Fibroblast of upper back skin (primary cell): ENCODE measurements at places on chromosomes 4 and X.
A peak's percentile ranks its signal among the peaks of the same experiment; 100 is the strongest.

DNA sequence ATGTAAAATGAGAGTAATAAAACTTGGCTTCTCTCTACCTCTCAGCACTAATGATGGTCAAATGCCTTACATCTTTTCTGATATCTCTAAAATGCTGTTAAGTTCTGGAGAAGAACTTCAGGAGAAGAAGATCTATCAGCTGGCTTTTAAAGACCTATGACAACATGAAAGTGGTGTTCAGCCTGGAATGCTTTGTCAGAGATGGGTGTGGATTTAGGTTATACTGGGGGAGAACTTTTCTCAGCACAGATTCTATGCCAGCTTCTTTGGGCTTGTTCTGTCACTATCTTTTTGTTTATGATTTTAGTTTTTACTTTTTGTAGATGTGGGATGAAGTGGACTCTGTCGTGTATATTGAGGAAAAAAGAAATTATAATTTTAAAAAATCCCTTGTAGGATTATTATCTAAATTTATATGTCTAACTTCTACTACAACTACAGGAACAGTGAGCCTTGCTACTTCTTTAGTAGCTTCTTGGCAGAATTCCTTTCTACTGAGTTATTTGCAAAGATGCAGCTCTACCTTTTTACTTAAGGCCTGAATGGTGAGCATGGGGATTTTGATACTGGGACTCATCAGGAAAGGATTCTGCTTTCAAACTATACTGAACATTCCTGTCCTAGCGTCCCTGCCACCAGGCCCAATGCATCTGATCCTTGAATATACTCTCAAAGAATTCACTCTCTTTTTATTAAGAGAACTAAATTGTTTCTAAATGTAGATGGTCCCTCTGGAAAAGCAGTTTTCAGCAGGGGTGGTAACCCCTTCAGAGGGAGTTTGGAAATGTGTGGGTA, 19.6 kb downstream of the CYP2U1 start:
- peak; percentile 22 for DNase-seq

- no peak for DNase-seq
These were observed 101.3 kb downstream of the EIF4E start for GRCh38 chr4:98827661-98828060.

GRCh38 chr4:38145741-38146140, 185.5 kb downstream of the PTTG2 start:
- no peak for DNase-seq

GRCh38 chr4:159487284-159487747, 384.4 kb downstream of the RAPGEF2 start:
- DNase-seq: peak; percentile 84

DNA sequence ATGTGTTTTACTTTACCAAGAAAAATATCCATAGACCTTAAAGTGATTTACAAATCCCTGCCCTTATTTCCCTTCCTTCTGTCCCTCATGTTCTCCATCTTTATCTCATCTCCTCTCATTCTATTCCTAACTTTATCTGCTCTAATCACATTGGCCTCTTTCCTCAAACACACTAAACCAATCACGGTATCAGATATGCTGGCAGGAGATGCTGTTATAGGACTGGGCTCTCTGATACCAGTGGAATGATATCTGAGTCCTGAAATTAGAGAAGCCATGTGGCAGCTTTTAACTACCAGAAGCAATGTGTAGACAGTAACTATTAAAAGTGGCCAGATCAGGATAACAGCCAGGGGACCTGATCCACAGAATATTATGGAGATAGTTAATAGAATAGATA, 49.9 kb upstream of the GIMD1 start:
- no peak for DNase-seq

DNA sequence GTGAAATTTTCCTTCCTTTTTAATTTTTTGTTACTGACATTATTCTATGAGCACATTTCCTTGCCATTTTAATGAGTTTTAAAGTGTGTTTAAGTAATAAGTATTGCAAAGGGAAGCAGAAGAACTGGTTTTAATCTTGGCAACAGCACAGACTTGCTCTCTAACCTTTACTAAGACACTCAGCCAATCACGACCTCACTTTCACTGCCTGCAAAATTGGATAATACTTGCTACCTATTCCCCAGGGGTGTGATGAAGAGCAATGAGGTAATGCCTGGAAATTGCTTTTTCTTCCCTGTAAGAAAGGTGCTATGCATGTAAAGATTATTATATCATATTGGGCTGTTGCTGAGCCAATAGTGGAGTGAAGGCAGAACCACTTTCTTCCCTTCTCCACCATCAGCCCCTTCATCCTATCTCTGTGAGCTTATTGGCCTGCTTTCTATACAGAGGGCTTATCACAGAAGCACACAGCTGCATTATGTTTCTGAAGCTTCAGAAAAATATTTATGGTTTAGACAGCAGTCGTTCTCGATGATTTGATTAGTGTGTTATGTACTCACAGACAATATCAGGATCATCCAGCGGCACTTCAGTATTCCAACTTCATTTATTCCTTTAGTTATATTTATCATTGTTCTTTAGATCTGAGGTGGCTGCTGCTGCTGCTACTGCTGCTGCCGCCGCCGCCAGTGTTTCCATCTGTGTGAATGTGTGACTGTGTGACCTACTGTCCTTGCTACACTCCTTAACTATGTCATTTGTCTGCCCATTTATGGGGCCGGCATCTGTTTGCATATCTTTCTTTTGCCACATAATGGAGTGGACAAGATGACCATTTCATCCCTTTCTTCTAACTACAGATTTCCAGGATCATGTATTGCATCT, 255.1 kb downstream of the C4orf33 start:
- DNase-seq: peak; percentile 5

- no peak for DNase-seq
These were observed 390.7 kb upstream of the EMCN start for GRCh38 chr4:100908540-100908939.

DNA sequence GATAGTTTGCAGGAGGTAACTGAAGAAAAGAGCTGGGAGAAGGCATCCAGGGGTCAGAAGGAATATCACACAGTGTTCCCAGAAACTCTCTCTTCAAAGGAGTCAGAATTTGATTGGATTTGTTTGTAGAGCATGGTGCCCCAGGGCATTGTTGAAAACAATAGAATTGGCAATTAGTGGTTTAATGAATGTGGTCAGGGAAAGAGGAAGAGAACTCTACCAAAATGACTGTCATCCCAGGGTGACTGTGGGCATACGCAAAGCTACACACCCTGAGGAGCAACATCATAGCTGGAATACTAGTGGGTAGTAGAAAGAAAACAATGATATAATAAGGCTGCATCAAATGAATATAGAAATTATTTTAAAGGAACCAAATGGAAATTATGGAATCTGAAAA, 21.5 kb downstream of the TNIP2 start:
- DNase-seq: no peak

GRCh38 chr4:26854701-26855100, 5.9 kb upstream of the STIM2 start:
- no peak for DNase-seq

GRCh38 chr4:21476757-21477156, 471.8 kb downstream of the KCNIP4 start:
- no peak for DNase-seq

DNA sequence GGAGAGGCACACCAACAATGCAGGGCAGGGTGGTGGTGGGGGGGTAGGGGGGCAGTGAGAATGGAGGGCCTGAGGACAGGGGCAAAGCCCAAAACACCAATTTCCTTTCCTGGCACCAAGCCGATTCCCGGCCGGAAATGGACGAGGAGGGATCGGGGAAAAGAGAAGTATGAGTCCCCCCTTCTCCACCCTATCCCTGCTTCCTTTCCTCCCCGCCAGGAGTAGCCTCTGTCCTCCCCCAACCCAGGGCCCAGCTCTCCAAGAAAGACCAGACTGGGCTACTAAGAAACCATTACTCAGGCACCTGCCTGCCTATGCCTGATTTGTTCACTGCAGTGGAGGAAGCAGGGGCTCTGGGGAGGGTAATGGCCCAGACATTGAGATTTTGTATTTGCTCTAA, 402 bp downstream of the CCDC120 start:
- DNase-seq: no peak

- DNase-seq: no peak
These were observed 41.3 kb upstream of the CRMP1 start for GRCh38 chr4:5933996-5934831.

DNA sequence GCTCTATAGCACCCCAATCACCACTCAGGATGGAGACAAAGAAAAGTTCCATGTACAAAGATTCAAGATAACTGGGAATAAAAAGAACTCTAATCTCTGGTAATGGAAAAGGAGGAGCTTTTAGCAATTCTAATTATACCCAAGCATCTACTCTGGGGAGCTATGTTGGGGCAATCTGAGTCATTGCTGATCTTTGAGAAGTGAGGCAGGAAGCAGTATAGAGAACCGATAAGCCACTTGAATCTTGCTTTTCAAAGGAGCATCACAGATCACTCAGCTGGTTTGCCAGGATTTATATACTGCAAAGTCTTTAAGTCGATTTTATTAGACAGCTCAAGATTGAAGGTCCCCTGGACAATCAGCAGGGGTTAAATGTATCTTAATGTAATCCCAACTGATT, 220.0 kb downstream of the ENOX2 start:
- DNase-seq: no peak

GRCh38 chr4:42018451-42018850, 28.1 kb downstream of the SLC30A9 start:
- no peak for DNase-seq

DNA sequence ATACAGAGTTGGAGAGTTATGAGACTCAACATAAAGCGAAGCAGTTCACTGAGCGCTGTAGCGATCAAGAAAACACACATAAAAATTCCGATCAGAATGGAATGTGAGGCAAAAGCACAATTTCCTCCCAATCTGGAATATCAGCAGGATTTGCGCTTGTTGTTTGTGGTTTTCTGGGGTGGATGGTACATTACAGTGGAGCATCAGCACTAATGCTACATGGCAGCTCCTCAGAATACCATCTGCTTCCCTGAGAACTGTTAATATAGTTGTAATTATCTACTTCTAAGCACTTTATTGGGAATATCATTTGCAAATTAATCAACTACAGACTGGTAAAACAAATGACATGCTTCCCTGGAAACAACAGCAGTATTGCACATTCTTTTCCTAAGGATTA, 324.1 kb upstream of the PPARGC1A start:
- DNase-seq: no peak

DNA sequence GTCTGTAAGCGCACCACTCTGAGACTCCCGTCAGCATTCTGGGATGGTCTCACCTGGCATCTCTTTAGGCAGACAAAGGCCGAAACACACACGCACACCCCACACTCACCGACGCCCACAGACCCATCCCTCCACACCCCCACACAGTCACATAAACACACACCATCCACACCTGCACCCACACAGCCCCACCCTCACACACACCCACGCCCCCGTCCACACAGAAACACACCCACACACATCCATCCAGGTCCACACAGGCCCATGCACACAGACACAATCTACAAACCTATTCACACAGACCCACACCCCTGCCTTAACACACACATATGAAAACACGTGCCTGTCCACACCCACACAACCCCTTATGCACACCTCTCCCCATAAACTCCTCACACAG, 9.2 kb upstream of the HMX1 start:
- DNase-seq: no peak

- DNase-seq: no peak
These were observed 59.4 kb downstream of the TSC22D3 start for GRCh38 chrX:107716118-107716684.

DNA sequence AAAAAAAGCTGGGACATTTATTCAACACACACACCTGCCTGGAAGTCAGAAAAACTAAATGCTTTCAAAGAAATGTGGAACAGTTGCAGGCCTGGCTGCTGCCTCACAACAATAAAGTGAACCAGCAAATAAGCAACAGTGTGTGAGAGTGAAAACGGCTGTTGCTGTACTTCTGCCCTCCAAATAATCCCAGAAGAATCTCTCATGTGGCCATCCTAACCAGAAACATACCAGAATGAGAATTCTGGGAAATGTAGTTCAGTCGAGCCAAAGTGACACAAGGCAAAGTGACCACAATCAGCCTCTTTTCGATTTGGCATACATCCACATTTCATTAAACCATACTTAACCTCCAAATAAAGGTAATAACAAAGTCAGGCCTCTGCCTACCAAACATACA, 204.5 kb downstream of the SLC7A11 start:
- peak; percentile 69 for DNase-seq

- no peak for DNase-seq
These were observed 1.2 kb downstream of the H2BW2 start for GRCh38 chrX:104041003-104041402.

- no peak for DNase-seq
These were observed 25.2 kb downstream of the YTHDC1 start for GRCh38 chr4:68324519-68325262.

- no peak for DNase-seq
These were observed 210.8 kb downstream of the MGST2 start for GRCh38 chr4:139876337-139876941.

DNA sequence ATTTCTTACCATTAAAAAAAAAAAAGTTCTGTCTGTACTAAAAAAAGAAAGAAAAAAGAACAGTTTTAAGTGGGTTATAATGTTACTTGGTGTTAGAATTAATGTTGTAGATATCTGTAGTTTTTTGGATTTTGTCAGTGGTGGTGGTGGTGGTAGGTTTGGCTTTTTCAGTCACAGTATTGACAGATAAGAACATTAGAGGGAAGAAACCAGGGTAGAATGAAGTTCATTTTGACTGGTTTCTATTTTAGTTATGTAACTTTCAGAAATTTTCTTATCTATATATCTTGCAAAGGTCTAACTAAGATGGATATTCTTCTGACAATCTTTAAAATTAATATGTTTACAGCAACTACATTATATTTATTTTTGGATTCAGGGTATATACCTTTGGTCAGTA, 105.4 kb downstream of the FBXW7 start:
- no peak for DNase-seq

GRCh38 chr4:177182166-177182565, 127.5 kb upstream of the NEIL3 start:
- peak; percentile 82 for DNase-seq

- DNase-seq: no peak
These were observed 2687.3 kb downstream of the PCDH7 start for GRCh38 chr4:33407496-33407895.

GRCh38 chr4:15250021-15250441, 177.8 kb upstream of the C1QTNF7 start:
- peak; percentile 76 for DNase-seq

DNA sequence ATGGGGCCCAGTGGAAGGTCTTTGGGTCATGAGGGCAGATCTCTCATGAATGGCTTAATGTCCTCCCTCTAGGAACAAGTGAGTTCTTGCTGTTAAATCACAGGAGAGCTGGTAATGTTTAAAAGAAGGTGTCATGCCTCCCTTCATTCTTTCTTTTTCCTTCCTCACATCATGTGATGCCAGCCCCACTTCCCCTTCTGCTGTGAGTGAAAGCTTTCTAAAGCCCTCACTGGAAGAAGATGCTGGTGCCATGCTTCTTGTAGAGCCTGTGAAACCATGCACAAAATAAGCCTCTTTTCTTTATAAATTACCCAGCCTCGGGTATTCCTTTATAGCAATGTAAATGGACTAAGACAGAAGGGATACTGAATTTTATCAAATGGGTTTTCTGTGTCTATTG, 66.1 kb upstream of the ZNF827 start:
- no peak for DNase-seq

- no peak for DNase-seq
These were observed 63.4 kb downstream of the CLDN34 start for GRCh38 chrX:10030570-10030969.

GRCh38 chr4:90071289-90072235, 55.6 kb upstream of the CCSER1 start:
- no peak for DNase-seq
